ENCODE measurements at places on chromosomes 13 and 19.
A peak's percentile ranks its signal among the peaks of the same experiment; 100 is the strongest.

DNA sequence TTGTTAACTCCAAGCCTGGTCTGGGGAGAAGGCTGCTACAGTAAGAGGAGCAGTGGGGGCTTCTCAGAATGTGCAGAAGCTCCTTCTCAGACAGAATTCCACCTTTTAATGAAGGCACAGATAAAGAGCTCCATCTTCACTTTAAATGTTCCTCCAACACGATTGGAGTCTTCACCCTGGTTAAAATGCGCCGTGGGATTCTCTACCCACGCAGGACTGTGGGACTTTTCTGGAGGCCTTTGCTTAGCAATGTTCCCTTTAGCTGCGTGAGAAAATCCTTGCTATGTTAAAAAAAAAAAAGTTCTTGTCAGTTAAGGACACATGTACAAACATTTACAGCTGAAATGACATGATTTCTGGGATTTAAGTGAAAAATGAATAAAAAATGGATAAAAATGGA, 546.3 kb downstream of the MYO16 start:
- DNase-seq = no peak

DNA sequence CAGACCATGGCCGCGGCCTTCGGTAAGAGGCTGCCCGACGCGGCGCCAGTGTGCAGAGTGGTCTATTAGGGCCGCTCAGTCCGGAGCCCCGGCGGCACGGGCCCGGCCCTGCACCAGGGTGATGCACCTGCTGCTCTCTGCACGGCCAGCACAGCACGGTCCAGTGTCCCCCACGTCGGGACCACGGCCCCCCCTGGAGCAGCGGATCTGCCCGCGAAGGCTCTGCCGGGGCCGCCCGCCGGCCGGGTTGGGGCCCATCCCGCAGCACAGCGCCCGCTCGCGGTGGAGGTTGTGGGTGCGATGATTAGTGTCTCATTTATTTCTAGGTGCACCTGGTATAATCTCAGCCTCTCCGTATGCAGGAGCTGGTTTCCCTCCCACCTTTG, 7.9 kb downstream of the PTBP1 start:
- no peak for DNase-seq

DNA sequence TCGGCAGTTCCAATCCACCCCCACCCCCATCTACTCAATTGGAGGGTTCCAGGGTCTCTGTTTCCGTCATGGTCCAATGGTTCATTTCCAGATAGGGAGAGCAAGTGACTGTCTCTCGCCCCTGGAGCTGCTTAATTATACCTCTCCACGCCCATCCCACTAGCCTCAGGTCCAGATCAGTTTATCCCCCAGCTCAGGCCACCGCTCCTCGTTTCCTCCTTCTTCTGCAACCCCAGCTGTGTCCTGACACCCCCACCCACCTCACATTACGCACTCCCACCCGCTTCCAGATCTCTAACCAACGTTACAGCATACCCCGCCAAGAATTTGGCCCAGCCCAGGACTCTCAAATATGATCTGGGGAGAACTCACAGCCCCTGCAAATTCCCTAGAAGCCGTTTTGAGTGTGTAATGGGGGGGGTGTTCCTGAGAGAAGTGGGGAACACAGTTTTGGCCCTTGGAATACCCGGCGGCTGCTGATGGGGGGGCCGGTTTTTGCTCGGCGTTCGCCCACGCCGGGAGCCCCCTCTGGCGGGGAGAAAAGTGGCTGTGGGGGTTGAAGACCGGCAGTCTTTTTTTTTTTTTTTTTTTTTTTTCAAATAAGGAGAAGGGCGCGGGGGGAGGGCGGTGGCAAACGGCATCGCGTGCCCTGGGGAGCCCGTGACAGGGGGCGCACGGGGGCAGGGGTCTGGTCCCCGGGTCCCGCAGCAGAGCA, 1.7 kb upstream of the PDE4A start:
- no peak for DNase-seq

GRCh38 chr13:107912745-107913144, 302.6 kb downstream of the LIG4 start:
- DNase-seq = no peak

GRCh38 chr19:21328406-21328805, 804 bp downstream of the ZNF708 start:
- peak; percentile 13 for DNase-seq

DNA sequence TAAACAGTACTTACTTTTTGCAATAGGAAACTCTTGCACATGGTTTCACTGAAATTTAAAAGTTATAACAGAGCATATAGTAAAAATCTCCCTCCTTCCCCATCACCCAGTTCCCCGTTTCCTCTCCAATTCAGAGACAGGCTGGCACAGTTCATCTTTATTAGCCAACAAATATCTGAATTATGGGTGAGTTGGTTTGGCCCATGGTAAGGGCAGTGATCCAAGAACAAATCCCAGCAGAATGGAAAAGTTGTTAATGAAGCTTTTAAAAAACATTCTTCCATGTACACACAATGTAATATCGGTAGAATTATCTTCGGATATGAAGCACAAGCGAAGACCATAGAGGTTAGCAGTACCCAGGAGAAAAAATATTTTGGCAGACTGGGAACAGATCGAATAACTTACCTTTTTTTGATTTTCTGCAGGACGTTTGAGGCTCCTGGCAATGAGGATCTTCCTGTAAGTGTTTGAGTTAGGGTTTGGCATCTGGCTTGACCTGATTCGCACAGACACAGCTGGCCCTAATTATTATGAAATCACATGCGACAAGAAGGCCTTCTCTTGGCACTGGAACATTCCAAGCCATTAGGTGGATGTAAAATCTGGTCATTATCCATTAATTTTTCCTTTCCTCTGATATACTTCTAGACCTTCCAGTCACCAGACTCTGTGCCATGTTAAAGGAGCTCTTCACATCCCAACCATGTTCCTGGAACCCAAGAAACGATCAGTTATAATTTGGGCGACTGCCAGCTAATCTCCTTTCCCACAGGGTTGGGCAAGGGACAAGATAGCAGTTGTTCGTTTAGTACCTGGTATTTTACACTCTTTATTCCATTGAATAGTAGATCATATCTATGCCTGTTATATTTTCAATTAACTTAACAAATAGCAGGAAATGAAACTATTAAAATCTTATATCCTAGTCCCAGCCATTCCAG, 139.4 kb upstream of the TSC22D1 start:
- DNase-seq = no peak

- DNase-seq = no peak
These were observed 293.3 kb downstream of the DLEU7 start for GRCh38 chr13:50550151-50550550.

DNA sequence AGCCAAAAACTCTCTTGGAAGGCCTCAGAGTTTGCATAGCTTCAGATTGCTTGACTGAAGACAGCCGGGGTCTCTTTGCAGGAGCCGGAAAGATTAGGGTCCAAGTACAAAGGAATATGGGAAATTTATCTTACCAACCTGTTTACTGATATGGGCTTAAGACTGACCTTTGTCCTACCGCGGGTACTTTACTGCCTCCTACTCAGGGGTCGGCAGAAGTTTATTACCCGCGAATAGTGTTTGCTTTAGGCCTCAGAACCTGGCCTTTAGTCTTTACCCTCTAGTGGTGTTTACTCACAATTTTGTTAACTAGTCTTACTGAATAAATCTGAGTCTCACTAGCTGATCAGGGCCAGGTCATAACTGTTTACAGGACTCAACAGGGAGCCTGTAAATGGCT, 765.4 kb upstream of the SPRY2 start:
- DNase-seq = no peak

DNA sequence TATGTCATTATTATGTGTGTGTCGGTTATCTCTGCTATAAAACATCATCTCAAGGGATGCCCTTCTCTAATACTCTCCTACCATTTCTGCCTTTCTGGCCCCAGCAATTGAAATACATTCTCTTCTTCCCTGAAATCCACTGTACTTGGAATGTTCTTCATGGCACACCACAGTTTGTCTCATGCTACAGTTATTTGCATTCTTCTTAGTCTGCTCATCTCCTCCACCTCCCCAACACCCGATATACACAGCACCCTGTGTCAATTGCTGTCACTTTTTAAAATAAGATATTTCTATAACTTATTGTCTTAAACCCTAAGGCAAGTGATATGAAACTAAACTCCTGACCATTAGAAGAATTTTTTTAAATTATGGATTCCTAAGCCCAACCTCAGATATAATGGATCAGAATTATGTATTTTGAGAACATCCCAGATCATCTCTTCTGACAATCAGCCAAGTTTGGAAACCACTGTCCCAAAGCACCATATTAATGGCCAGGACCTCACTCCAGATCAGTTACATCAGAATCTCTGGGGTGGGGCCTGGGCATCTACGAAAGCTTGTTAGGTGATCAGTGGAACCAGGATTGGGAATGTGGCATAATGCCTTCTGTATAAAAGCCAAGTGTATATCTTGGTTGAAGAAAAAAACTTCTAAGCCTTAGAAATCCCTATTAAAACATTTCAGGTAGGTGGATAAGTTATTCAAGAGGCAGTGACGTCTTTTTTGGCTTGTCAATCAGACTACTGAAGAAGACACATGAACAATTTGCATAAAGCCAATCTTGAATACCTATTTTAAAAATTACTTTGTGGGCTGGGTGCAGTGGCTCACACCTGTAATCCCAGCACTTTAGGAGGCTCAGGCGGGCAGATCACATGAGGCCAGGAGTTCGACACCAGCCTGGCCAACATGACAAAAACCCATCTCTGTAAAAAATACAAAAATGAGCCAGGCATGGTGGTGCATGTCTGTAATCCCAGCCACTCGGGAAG, 30.0 kb upstream of the KBTBD7 start:
- no peak for DNase-seq

- no peak for DNase-seq
These were observed 28.5 kb downstream of the SKA3 start for GRCh38 chr13:21147827-21148226.

GRCh38 chr13:113938716-113939115, 35.2 kb downstream of the C13orf46 start:
- DNase-seq = no peak

- no peak for DNase-seq
These were observed 5.7 kb downstream of the NDFIP2 start for GRCh38 chr13:79486433-79487188.

DNA sequence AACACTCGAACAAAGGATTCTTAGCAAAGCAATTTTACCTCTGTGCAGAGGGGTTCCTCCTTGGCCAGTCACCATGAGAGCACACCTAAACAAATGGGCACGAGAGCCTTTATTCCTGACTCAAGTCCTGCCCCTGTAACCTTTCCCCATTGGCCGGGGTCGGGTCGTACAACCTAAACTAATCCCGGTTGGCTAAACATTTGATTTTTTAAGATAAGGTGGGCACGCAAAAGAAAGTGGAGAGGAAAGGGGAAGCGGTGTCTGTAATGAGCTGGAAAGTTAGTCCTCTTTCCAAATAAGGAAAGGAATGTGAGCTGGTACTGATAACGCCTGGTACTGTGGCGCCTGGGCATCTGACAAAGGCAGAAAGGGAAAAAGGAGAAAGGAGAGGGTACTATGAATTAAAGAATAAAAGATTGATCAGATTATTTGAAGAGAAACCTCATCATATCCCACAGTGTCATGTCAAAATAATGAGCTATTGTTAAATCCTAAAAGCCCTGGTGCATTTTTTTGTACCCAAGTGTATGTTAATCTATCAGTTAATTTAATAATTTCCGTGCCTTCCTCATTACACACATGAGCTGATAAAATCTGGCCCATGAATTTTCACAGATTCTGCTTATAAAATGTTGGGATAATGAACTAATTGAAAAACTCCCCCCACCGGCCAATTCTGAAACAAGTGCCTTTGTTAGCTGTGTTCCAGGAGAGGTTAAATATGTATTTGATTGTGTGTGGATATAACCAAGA, 335.7 kb downstream of the RFC3 start:
- DNase-seq = no peak

GRCh38 chr19:1465191-1466016, 13.6 kb downstream of the C19orf25 start:
- no peak for DNase-seq

- DNase-seq = peak; percentile 79
These were observed 16.0 kb upstream of the ERCC1 start for GRCh38 chr19:45439569-45440258.

DNA sequence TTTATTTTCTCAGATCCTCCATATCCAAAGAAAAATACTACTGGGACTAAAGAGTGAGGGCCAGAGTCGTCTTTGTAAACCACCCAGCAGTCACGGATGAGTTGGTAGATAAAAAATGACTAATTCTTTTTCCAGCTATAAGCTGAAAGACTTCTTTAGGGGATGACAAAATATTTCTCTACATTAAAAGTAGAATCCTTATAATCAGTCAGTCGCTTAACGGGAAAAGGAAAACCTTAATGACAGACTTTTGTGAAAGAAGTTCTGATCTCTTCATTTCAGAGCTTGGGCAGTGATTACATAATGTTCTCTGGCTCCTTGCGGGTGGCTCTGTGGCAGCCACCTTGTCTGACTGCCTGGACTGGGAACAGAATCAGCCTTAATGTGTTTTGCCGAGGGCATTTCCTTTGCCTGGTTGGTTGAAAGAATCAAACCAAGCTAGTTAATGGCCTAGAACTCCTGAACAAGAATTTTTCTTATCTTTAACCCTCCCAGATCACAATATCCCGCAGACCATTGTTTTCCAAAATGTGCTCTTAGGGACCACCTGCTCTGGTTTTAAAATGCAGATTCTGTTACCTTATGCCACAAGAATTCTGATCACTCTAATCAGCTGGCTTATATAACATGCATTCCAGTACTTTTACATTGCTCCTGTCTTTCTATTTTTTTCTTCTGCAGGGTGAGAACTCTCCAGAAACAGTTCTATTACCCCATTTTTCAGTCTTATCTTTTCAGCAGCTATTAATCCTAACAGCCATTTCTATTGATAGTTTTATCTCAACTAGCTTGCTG, 2.5 kb downstream of the ITM2B start:
- DNase-seq = no peak

- no peak for DNase-seq
These were observed 1033.5 kb downstream of the SLITRK1 start for GRCh38 chr13:82848766-82849165.

DNA sequence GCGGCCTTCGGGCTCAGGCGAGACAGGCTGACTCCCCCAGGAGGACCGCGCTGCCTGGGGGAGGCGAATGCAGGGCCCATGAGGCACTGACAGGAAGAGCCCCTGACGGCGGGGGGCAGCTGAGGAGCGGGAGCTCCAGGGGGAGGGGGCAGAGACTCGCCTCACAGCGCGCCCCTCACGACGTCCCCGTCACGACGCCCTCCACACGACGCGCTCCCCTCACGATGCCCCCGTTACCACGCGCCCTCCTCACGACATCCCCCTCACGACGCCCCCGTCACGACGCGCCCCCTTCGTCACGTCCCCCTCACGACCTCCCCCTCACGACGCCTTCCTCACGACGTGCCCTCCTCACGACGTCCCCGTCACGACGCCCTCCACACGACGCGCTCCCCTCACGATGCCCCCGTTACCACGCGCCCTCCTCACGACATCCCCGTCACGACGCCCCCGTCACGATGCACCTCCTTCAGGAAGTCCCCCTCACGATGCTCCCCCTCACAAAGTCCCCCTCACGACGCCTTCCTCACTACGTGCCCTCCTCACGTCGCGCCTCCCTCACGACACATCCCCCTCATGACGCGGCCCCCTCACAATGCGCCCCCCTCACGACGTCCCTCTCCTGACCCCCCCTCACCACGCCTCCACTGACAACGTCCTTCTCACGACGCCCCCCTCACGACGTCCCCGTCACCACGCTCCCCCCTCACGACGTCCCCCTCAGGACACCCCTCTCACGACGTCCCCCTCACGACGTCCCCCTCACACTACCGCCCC, 99.6 kb downstream of the ING1 start:
- DNase-seq = no peak

GRCh38 chr13:98483601-98484288, 93.2 kb downstream of the STK24 start:
- DNase-seq = no peak
